ENCODE measurements at places on chromosomes 12 and 14.

DNA sequence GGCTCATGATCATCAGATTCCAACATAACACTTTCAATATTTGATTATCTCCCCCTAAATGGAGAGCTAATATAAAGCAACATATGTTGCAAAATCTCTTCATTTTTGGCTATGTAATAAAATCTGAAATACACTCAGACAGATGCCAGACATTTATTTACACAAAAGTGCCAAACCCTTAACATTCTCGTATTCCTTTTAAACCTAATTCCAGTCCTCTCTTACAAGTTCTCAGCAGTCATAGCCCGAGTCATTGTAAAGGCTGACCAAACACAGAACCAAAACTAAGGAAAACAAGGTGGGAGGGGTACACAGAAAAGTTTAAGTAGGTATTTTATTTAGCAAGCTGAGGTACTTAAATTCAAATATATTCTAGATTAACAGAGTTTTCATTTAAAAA is 81.4 kb downstream of the LRP6 start:
- DNase-seq, result no peak

DNA sequence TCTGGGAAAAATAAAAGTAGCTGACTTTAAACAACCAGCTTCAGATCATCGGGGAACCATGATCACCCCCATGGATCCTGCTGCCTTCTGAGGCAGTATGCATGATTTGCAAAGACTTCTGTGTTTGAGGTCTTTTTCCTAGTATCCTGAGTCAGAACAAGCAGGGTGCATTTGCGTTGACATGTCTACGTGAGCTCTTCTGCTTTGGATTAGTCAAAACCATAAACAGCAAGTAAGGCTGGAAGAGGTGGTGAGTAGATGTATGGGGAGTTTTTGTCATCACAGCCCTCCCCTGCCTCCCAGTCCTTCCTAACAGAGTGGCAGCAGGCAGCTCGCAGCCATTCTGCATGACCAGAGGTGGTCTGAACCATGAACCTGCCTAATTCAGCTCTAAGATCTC is 24.1 kb downstream of the PLEKHG7 start:
- DNase-seq, result no peak

GRCh38 chr14:81430235-81430634 is 30.1 kb upstream of the STON2 start:
- no peak for DNase-seq

GRCh38 chr14:72742838-72743195 is 151.1 kb downstream of the DPF3 start:
- no peak for DNase-seq

DNA sequence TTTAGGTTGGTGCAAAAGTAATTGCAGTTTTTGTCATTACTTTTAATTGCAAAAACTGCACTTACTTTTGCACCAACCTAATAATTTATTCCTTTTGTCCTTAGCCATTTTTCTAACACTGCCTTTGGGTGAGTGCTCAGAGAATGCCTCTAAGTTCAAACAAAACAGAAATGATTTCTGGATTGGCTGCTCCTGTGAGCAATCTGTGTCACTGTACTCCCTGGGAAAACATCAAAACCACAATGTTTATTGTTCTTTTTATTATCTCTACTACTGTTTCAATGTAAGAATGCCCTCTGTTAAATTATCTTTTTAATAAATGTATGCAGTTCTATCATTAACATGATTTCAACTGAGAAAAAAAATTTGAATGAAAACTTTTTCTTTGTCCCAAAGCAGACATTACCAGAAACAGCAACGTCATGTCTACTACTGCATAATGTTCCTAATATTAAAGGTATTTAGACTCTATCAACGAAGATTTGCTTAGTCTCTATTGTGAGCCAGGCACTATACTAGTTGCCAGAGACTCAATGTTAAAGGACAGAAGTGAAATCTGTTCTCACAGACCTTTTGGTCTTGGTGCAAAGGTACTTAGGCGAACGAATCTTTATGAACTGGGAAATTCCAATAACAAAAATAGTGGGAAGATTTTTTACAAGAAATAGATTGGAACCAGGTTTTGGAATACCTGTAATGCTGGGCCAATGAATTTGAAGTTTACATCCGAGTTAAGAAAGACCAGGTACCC is 6.2 kb downstream of the SLC41A2 start:
- no peak for DNase-seq

DNA sequence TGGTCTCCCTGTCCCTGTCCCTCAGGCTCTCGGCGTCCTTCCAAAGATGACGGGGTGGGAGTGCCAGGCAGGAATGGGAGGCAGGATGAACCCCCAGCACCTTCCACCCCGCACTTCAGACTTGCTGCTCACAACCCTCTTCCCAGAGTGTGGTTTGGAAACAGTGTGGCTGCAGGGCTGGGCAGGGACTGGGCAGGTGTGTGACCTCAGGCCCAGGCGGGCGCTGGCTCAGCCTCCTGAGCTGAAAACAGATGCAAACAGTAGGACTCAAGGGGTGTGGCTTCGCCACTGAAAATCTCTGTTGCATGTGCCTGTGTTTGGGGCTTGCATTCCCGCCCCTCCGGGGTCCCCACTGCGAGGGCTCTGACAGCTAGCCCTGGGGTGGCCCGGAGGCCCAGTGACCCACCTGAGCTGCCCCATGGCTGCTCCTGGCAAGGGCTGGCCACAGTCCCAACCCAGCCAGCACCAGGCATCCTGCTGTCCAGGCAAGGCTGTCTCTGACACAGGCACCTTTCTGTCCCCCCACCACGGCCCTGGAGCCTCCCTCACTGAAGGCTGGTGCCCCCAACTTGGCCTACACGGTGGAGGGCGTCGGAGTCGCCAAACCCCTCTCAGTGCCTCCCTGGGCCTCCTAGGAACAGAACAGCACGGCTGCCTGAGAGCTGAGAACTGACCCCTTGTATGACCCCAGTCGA is 46.1 kb downstream of the BEGAIN start:
- DNase-seq, result no peak

DNA sequence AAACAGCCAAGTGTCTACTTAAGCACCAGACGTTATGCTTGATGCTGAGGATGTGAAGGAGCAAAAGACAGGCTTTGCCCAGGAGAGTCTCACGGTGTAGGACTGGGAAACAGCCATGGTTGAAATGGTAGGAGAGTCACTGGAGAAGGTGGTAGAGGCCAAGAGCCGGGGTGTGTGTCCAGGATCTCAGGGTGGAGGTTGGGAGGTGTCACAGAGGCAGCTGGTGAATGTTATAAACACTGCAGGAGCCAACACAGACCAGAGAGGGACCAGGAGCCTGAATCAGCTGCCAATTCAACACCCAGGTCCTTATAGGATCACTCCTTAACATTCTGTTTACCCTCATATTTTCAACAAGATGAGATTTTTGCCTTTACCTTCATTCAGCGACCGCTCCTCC is 7.5 kb downstream of the NID2 start:
- no peak for DNase-seq

- DNase-seq, result no peak
Measured at GRCh38 chr12:5172886-5173285, 129.2 kb downstream of the KCNA5 start.

DNA sequence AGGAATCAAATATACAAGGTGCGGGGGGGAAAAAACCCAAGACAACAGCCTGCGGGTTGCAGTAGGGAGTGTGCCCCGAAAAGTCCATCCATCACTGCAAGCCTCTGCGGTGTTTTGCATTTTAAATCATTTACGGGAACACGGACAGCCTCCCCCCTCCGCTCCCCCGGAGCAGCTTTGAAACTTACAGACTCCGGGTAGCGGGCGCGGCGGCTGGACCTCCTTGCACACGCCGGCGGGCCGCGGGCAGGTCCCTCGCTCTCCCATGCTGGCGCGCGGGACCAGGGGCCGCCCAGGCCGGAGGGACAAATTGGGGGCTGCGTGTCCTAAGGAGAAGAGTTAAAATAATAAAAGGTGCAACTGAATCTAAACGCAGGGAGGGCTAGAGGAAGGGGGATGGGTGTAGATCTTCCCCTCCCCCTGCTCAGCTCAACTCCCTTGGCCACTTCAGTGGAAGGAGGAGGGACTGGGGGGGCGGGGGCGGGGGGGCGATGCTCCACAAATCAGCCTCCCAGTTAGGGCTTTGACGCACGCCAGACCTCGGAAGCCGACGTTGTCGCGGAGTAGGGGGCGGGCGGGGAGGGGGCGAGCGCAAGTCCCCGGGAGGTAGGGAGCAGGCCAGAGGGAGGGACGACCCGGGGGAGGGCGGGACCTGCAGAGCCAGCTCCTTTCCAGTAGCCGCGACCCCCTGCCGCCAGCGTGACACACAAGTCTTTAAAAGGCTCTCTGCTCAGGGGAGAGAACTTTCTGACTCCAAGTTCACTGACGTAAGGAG is at the start of gene KCNJ8:
KCNJ8 (minus strand) TSS at position 349 of the 775 bp plus-strand sequence. CDS start 1,090 bp downstream, outside the sequence.
- DNase-seq, result no peak

DNA sequence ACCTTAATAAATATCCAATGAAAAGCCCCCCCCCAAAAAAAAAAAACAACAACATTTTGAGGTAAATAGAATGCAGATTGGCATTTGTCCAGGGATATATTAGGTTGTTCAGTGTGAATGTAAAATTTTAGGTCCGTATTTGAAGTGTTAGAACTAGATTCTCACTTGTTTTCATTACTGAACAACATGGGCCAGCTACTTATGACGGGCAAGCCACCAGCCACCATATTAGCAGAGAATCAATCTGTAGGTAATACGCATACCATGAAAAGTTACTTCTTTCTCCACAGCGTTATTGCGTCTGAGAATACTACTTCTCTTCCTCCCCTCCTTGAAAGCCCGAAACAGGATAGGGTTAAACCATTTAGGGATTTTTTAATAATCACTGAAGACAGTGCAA is 5.4 kb downstream of the FLRT2 start:
- no peak for DNase-seq

DNA sequence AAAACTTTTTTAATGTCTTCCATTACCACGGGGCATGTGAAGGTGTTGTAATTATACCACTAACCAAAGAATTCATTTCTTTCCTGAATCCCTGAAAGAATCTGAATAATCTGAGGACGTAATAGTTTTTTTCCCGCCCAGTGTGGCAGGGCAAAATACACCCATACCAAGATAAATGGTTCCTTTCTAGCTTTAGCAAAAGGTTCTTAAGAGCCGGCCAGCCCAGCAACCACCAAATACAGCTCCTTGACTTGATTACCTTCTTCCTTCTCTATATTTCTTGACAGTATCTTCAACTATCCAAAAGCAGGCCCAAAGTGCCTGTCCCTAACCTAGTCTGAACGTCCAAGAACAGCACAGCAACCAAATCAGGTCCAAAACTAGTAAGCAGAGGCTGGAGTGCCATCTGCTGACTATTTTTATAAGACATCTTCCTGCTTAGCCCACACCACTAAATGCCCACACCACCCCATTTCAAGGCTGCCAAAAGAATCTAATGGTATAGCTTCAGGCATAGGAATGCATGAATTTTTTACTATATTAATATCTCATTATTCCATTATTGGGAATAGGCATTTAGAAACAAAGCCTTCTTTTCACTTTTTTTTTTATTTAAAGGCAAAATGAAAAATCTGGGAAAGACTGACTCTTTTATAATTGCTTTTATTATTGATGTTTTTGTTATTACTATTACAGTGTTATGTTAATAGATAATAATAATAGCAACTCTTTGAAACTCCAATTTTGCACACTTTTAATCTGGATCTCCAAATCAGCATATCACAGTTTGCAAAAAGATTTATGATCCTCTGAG is 524.4 kb downstream of the MED13L start:
- DNase-seq, result no peak

DNA sequence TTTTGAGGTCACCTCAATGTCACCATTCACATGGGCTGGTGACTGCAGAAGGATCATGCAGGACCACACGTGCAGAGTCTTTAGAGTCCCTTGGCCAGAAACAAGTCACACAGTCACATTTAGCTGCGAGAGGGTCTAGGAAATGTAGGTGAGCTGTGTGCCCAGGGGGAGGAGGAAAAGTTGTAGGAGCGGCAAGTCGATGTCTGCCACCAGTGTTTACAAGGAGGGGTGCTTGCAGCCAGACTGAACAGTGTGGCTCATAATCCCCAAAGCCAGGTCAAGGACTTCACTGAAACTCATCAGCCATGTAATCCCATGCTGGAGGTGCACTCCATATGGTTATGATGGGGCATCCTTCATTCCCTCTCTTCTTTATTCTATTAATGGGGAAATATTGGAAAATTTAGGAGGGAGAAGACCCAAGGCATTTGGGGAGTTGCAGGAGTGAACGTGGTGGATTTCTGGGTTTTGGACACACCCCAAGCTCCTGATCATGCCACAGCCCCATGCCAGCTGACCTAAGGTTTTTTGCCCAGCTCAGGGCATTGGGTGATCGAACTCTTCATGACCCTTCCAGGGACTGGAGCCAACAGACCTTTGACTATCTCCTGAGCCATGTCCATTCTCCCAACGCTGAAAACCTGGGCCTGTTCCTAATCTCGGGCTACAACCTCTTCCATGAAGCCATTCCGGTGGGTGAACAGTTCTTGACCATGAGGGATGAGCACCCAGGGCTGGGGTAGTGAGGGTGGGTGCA is 7.2 kb downstream of the DAO start:
- no peak for DNase-seq

DNA sequence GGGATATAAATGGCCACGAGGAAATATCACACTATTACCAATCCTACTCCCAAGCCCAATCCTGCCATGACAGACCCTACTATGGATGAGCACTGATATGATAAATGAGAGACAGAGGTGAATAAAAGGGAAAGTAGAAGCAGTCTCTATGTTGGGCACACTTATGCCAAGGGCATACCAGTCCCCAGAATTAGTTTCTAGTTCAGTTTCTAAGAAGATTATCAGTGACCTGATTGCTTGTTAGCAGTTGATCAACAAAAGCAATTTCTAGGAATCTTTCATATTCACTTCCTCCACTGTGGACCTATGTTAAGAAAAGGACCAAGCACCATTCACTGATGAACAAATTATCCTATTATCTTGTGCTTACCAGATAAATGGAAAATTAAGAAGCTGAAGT is 20.0 kb downstream of the SCAF11 start:
- no peak for DNase-seq

- DNase-seq, result no peak
Measured at GRCh38 chr12:105083551-105084105, 630 bp downstream of the ALDH1L2 start.

DNA sequence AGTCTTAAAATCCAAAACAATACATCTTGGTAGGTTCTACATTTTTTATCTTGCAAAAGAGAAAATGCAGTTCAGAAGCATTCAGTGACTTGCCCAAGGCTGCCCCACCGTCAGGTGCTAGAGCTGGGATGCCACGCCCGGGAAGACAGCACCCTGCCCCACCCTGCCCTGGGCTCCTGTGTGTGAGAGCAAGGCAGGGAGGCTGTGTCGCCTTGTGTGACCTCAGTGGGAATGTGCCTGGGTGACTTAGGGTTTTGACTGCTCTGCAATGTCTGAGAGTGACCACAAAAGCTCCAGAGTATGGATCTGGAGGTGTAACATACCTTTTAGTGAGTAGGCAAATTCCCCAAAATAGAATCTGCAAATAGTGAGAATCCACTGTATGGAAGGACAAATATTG is 60.0 kb downstream of the AACS start:
- DNase-seq, result no peak

- DNase-seq, result no peak
Measured at GRCh38 chr14:56902385-56902784, 92.1 kb upstream of the OTX2 start.

DNA sequence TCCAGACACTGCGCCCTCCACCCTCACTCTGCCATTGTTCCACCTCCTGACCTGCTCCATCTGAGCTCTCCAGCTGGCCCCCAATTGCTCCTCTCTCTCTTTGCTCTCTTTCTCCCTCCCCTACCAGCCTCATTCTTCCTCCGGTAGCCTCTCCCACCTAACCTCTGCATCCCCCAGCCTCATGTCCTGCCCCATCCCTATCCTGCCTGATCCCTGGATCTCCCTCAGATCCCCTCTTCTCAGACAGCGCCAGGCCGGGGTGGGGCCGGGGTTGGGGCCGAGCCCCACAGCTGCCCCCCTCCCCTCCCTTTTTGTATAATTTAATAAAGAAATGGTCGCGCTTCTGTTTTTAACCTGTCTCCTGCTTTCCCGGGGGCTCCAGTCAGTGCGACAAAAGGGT is 1.7 kb upstream of the LAG3 start:
- no peak for DNase-seq
